ENCODE measurements at places on chromosomes 2 and 18.
A peak's percentile ranks its signal among the peaks of the same experiment; 100 is the strongest.

GRCh38 chr18:60978338-60978737 lies 354.9 kb upstream of the CDH20 start:
- ATAC-seq, result peak; percentile 28

GRCh38 chr2:108634576-108635160 lies 84.6 kb upstream of the RANBP2 start:
- no peak for ATAC-seq

- ATAC-seq, result peak; percentile 55
Observed at GRCh38 chr2:25251422-25252273, 83.3 kb upstream of the POMC start.

DNA sequence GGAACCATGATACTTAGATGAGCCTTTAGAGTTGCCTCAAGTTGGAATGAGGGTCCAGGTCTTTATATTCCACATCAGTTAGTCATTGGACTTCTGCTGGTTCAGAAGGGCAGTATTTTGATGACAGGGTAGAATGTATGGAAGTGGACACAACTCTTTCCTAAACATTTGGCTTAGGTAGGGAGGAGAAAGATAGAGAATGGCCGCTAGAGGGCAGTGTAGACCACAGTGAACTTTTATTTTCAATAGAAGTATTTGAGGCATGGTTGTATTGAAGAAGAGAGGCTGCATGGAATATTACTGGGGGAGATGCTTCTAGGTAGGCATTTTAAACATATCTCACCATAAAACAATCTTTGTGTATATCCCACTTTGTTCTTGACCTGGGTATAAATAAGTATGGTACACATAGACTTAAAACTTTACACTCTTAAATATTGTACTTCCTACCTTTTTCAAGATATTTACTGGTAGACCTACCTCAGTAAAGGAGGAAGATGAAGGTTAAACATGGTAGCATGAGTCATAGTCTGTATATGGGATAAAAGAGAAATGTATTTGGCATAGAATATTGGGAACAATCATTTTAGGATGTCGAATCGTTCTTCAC lies 497.6 kb upstream of the FAM98A start:
- ATAC-seq, result peak; percentile 61

- peak; percentile 52 for ATAC-seq
Observed at GRCh38 chr18:43405097-43405496, 127.8 kb upstream of the SYT4 start.

GRCh38 chr2:215969131-215969841 lies 44.1 kb downstream of the MREG start:
- ATAC-seq, result no peak

GRCh38 chr2:223042704-223043118 lies 9.3 kb upstream of the KCNE4 start:
- no peak for ATAC-seq

DNA sequence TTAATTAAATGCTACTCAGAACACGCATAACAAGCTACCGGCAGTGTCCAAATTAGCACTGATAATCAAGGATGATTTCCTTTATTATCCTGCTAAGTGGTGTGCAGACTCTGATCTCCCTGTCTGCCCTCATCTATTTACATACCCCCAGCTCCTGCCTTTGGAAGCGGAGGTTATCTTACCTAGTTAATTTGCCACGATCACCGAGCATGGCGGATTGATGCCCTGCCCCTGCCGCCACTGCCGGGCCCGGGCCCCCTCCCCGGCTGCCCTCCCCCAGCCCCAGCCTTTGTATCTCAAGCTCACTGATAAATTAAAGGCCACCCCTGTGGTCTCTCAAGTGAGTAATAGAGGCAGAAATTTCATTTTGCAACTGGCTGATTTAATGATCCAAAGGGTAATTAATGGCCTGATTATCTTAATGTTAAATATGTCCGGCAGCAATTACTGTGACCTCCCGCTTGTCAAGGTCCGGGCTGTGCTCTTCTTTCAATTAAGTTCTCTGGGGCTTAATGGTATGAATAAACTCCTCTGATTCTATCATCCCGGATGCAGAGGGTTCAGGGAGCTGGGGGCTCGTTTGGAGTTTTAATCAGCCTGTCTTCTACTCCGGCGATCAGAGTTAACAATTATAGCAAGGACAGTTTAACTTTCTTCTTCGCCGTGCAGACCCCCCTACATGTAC lies 113.4 kb downstream of the GBX2 start:
- ATAC-seq, result peak; percentile 78

- ATAC-seq, result no peak
Observed at GRCh38 chr2:236082061-236082460, 86.1 kb downstream of the GBX2 start.
